Peyer's patch (tissue), 4 donors: ENCODE measurements at places on chromosomes 11 and 22.

DNA sequence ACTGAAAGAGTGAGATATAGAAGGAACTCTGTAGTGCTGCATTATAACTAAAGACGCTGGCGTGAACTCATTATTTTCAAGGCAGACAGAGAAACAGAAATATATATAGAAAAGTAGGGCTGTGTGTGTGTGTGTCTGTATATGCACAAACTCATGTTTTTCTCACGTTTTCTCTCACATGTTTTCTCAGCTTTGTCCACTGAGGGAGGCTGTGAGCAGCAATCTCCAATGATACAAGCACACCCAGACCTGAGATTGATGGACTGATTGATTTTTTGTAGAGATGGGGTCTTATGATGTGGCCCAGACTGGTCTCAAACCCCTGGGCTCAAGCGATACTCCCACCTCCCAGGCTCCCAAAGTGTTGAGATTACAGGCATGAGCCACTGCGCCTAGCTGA is 122.5 kb downstream of the SERGEF start:
- no peak for DNase-seq

GRCh38 chr22:41966607-41967240 is 2.5 kb upstream of the SEPTIN3 start:
- peak; percentile 25 for DNase-seq

DNA sequence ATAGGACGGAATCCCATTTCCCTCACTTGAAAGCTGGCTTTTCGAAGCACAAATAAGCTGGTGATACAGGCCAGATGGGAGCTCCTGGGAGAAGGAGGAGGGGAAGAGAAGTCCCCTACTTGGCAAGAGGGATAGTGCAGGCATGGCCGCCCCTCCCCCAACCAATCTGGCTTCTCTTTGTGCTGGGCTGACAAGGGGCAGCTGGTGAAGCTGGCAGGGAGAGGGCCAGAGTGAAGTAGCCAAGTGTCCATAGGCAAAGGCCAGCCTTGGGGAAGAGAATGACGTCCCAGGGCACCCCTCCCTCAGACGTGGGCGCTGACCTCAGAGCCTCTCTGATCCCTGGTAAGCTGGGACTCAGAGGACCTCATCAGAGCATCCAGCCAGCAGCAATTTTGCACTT is 78.7 kb upstream of the GRAMD1B start:
- DNase-seq = no peak

- peak; percentile 25 for DNase-seq
Measured at GRCh38 chr22:36743011-36743410, 32.9 kb downstream of the IFT27 start.

- no peak for DNase-seq
Measured at GRCh38 chr11:44725016-44725685, 1.6 kb upstream of the TSPAN18 start.

GRCh38 chr11:10674440-10674855 is 19.1 kb downstream of the IRAG1 start:
- no peak for DNase-seq

GRCh38 chr11:85028329-85029101 is 598.6 kb downstream of the DLG2 start:
- peak; percentile 33 for DNase-seq

GRCh38 chr11:40819230-40819629 is 640.2 kb downstream of the LRRC4C start:
- DNase-seq = no peak

GRCh38 chr11:2195756-2196088 is 24.1 kb upstream of the TH start:
- no peak for DNase-seq

DNA sequence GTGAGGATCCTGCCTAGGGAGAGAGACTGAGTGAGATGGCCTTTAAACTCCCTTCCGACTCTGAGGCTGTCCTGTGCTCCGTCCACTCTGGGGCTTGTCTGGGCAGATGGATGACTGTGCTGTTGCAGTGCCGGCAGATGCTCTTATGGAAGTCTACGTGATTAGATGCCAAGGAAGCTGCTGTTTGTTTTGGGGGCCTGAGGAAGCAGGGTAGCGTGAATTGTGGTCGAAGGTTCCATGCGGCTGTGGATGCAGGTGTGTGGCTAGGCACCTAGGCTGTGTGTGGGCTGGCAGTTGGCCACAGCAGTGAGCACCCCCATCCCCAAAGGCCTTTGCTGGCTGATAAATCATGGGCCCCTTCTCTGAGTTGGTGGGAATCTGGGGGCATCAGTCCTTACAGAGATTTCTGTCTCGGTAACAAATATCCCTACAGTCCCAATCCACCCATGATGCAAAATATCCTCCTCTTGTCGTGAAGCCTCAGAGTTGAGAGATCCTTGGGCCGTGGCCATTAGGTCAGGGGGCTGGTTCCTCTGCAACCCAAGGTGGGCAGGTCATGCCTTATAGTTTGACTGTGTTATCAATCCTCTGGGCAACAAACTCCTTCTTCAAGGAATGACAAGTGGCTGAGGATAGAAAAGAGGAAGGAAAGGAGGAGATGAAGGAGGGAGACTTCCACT is 31.2 kb downstream of the AMPD3 start:
- DNase-seq = peak; percentile 40

GRCh38 chr11:20162824-20163782 is 2.8 kb upstream of the DBX1 start:
- DNase-seq = no peak

GRCh38 chr22:26707581-26707980 is 50.2 kb downstream of the MIAT start:
- DNase-seq = no peak

DNA sequence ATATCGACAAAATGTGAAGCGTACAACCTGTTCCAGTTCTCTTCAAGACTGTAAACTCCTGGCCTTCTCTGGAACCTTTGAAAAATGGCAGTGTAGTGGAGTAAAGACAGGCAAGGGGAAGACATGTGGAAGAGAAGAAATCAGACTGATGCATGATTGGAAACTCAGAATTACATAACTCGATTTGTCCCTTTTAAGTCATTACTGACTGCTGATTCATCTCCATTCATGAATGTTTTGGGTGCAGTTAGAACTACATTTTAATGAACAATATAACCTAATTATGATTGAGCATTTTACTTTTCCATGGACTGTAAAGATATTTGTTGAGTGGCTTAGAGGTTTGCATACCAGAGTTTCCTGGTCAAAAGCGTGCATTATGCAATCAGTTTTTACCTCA is 32.9 kb downstream of the FAT3 start:
- DNase-seq = no peak

GRCh38 chr11:32154275-32154674 is 63.4 kb downstream of the RCN1 start:
- no peak for DNase-seq

DNA sequence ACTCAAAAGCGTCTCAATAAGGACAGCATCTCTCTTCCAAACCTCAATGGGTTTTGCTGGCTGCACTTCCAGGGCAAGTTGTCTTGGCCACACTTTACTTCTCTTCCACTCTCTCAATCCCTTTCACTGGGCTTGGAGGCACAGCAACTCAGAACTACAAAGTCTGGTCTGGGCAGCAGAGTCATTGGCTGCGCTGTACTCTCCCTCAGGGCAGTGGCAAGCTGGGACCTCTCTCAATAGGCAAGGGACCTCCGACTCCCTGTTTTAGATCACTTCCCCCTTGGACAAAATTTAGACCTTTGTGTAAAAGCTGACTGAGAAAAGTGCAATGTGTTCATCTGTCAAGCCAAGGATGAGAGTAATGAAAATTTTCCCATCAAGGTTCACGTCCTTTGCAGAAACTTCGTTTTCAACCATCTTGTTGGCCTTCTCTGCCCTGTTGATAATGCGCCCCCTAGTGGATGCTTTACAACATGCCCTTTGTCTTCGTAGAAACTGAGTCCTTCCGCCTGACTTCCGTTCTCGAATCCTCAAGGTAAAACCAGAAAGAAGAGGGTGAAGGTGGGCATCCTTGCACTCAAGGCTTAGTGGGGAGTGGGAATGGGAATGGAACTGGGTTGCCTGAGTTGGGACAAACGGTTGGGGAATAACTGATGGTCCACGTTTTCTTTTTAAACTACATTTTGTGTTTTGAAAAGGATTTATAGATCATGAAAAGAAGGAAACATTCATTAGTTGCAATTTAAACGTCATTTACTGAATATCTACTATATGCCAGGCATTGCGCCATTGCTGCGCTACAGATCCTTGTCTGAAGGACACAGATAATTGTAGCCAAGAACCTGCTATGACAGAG is 99.1 kb downstream of the CD44 start:
- no peak for DNase-seq

DNA sequence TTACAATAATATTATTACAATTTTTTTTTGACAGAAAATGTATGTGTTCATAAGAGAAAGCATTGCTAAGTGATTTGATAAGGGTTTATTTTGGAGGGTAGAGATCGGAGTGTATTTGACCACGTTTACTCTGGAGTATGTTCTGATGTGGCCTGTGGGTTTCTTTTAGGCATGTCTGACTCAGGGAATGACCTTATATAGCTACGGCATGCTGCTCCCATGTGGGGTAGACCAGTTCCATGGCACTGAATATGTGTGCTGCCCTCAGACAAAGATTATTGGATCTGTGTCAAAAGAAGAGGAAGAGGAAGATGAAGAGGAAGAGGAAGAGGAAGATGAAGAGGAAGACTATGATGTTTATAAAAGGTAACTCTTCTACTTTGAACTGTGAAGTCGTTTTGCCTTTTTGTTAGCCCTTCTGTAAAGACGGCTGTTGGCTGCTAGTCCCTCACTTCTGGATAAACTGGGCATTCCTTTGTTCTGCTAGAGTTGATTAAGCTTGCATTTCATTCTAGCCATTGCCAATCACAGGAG is 38.1 kb upstream of the ST14 start:
- no peak for DNase-seq

DNA sequence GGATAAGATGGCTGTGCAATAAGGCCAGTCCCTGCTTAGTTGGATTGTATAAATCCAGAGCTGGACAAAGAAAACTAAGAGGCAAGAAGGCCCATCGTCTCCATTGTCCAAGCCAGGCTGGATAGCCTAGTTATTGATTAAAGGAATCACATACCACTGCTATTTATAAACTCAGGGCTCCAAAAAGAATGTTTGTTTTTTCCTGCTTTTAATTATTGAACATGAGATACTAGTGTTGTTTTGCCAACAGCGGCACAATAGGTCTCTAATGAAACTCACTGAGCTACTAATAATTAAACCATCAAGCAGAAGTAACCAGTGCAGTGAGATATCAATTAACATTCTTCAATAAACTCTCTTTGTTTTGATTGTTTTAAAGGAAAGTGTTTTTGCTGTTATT is 259.7 kb downstream of the INSC start:
- no peak for DNase-seq
